ENCODE measurements at places on chromosomes 7 and 10. TPM values are rescaled to one million over a fixed set of nuclear protein-coding genes. Genes with fewer than 3 reads are reported as not detected.
A peak's percentile ranks its signal among the peaks of the same experiment; 100 is the strongest.

STOX1 gene
- not detected for total RNA-seq

GRCh38 chr7:42236266-42236975 is 588 bp downstream of the GLI3 start:
- peaks cover 5% of the 10 kb centered on the region for H3K36me3 ChIP-seq
- peaks cover 64% of the 10 kb centered on the region for H3K27me3 ChIP-seq
- DNase-seq = no peak
- H3K27ac ChIP-seq = no peak overlapping the region
- H3K4me3 ChIP-seq = peak overlapping the region; percentile 83

GNG11 gene
- total RNA-seq = 24.5 TPM

ANKRD30A gene
- total RNA-seq = not detected

UCN3 gene
- not detected for total RNA-seq

GPRIN2 gene
- not detected for total RNA-seq

PRPS1L1 gene
- not detected for total RNA-seq

TOMM7 gene
- total RNA-seq = 606 TPM

DNA sequence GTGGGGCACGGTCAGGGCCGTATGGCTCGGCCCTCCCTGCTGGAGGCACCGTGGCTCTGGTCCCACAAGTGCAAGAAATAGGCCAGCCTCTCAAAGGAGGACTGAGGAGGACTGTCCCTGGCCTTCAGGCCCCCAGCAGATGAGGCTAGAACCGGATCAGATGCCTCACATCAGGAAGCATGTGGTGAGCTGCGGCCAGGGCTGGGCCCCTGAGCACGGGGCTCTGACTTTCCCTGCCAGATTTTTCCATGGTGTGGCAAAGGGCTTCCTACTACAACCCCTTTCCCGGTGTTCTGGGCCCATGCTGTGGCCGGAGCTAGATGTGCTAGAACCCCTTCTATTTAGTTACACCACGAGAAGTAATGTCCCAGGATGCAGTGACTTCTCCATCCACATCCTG is 100.4 kb downstream of the TCERG1L start:
- no peaks in the 10 kb centered on the region for H3K4me1 ChIP-seq
- no peak for DNase-seq
- H3K27ac ChIP-seq = no peak overlapping the region
- no peaks in the 10 kb centered on the region for H3K36me3 ChIP-seq
- H3K27me3 ChIP-seq = no peaks in the 10 kb centered on the region

- no peak for DNase-seq
- H3K4me1 ChIP-seq = peaks cover 12% of the 10 kb centered on the region
- peaks cover 14% of the 10 kb centered on the region for H3K27me3 ChIP-seq
These were observed 10.7 kb upstream of the NT5C3A start for GRCh38 chr7:33073243-33073642.

ZNF25 gene
- 8.3 TPM for total RNA-seq

DNA sequence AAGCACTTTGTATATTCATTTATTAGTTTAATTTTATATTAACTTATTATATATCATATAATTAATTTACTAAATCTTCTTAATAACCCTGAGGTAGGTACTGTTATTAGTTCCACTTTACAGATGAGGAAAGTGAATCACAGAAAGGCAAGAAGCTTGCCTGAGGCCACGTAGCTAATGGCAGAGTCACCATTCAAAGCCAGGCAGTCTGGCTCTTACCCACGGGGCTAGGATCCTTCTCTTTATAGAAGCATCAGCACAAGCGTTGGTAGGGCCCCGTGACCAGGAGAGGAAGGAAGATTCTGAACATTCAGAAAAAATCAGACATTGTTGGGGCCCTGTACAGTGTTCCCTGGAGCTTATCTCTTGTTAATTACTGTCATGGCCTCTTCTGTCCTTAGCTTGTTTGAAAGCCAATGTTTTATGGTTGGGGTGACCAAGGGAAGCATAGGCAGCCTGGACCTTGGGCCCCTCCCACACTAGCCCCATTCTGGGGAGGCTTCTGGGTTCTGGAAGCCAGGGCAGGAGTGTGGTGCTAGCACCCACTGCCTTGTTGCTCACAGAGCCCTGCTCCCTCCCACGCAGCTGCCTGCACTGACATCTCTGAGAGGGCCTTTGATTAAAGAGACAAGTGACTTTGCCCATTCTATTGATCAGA is 31.1 kb upstream of the SLF2 start:
- no peaks in the 10 kb centered on the region for H3K4me1 ChIP-seq
- no peaks in the 10 kb centered on the region for H3K36me3 ChIP-seq
- DNase-seq = no peak
- H3K27ac ChIP-seq = no peak overlapping the region

DNA sequence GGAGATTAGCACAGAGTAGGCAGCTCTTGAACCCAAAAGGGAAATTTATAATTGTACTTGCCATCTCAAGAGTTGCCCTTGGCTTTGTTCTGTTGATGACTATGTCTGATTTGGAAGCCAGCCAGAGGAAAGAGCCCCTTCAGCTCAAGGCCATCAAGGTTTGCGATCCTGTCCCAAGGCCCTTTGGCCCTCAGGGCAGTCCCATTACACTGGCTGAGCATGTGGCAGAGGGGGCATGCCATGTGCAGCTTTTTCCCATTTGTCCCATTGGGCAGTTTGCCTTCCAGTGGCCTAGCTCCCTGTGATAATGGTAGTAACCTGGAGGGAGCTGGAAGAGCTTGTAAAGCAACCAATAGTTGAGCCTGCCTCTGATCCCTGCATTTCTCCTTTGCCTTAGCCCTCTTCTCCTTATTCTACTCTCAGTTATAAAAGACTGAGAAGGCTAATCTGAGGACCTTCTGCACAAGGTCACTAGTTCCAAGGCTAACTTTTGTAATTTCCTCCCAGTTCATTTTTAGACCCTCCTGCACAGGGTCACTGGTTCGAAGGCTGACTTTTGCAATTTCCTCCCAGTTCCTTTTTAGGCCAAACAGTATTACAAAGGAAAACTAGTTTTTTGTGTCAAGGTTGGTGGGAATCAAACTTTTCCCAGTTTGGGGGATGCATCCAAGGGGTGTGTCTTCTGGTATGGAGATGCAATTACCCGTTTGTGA is 31.0 kb upstream of the ARHGAP12 start:
- peaks cover 10% of the 10 kb centered on the region for H3K4me1 ChIP-seq
- DNase-seq = no peak
- no peaks in the 10 kb centered on the region for H3K36me3 ChIP-seq
- peaks cover 9% of the 10 kb centered on the region for H3K27me3 ChIP-seq
- H3K4me3 ChIP-seq = no peak overlapping the region
- no peak overlapping the region for H3K27ac ChIP-seq

GRCh38 chr7:25927626-25927978 is 224.4 kb upstream of the NFE2L3 start:
- H3K4me3 ChIP-seq = no peak overlapping the region
- no peaks in the 10 kb centered on the region for H3K4me1 ChIP-seq
- no peak overlapping the region for H3K27ac ChIP-seq
- peaks cover 48% of the 10 kb centered on the region for H3K27me3 ChIP-seq
- no peak for DNase-seq

MRLN gene
- total RNA-seq = not detected

DNA sequence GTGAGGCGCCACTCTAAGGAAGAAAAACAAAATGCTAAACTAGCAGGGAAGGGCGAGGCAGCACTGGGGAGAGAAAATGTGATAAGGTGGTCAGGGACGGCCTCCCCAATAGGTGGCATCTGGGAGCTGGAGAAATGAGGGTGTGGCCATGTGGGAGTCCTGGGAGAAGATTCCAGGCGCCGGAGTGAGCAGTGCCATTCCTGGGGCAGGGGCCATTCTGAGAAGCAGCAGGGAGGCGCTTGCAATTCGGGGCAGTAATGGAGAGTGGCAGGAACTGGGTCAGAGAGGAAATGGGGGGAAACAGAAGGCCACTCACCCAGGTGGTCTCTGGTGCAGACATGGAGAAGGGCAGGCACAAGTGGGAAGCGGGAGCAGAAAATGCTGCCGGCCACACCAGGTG is 61.8 kb upstream of the LRRC18 start:
- H3K27ac ChIP-seq = no peak overlapping the region
- DNase-seq = no peak
- H3K4me3 ChIP-seq = no peak overlapping the region
- peaks cover 2% of the 10 kb centered on the region for H3K36me3 ChIP-seq
- peaks cover 2% of the 10 kb centered on the region for H3K4me1 ChIP-seq

GRCh38 chr10:77358656-77359055 is 279.0 kb downstream of the KCNMA1 start:
- no peak for DNase-seq
- H3K4me3 ChIP-seq = no peak overlapping the region
- H3K36me3 ChIP-seq = no peaks in the 10 kb centered on the region
- no peak overlapping the region for H3K27ac ChIP-seq

DNA sequence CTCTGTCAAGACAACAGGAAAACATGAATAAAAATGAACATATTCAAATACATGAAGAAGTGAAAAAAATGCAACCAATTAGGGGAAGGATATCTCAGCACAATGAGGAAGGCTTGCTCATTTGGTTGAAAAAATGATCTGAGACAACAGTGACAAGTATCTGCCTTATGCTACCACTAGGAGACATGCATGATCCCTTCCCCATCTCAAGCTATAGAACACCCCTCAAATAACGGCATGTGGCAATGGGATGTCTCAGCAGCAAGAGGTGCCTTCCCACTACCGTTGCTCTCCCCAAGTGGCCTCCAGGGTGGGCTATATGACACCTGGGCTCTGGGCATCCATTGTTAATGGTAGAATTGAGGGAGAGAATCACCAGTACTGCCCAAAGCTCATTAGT is 98.1 kb upstream of the RSU1 start:
- peaks cover 2% of the 10 kb centered on the region for H3K36me3 ChIP-seq
- no peaks in the 10 kb centered on the region for H3K27me3 ChIP-seq
- no peak for DNase-seq

DNA sequence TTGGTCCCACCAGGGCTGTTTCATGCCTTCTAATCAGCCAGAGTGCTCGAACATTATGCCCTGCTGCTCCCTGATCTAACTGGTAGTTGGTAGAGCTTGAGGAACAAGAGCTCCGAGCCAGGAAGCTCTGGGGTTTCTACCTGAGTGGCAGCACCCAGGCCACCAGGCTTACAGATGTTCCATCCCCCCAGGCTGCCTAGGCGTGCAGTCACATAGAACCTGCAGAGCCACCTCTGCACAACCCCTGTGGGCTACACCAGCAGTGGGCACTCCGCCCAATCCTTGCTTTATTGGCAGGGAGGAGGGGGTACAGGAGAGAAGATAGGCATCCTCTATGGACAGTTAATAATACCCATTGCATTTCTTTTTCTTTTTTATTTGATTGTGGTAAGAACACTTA is 21.8 kb downstream of the MAP3K8 start:
- peaks cover 3% of the 10 kb centered on the region for H3K36me3 ChIP-seq
- peak overlapping the region; percentile 78 for H3K27ac ChIP-seq
- no peaks in the 10 kb centered on the region for H3K27me3 ChIP-seq
- H3K4me3 ChIP-seq = peak overlapping the region; percentile 80
- H3K4me1 ChIP-seq = peaks cover 18% of the 10 kb centered on the region

DNA sequence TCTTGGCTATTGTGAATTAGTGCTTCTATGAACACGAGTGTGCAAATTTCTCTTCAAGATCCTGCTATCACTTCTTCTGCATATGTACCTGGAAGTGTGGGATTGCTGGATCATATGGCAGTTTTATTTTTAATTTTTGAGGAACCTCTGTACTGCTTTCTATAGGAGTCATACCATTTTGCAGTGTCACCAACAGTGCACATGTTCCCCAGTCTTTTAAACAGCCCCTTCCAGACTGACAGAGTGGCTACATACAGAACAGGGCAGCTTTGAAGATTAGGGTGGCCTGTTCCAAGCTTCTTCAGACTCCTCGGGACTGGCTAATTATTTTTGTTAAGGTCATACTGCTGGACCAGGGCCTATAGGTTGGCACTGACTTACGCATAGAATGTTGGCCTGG is 82.9 kb downstream of the AUTS2 start:
- H3K27me3 ChIP-seq = no peaks in the 10 kb centered on the region
- no peak overlapping the region for H3K4me3 ChIP-seq
- no peak overlapping the region for H3K27ac ChIP-seq
- no peaks in the 10 kb centered on the region for H3K36me3 ChIP-seq

DNA sequence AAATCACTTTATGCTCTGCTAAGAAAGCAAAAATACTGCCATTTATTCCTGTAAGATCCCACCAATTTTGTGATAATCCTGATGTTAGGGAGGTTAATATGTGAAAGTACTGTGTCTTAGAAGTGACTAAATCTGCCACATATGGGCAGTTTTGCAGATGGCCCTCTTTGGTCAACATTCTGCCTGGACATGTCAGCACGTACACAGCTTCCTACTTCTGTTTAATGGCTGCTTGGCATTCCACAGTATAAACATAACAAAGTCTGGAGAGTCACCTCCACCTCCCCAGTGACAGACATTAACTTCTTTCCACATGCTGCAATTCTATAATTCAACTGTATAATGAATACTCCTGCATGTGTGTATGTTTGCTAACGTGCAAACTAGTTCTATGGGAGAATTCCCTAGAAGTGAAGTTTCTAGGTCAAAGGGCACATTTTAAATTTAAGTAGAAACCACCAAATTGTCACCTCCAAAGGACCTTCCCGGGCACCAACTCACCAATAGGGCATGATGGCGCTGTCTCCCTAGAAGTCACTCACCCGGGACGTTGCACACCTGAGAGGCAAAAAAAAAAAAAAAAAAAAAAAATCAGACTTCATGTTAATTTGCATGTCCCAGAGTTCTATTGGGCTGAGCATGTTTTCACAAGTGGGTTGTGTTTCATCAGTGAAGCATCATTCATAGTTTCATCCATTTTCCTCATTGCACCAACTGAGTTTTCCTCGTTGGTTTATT is 38.9 kb downstream of the MKI67 start:
- DNase-seq = no peak
- no peak overlapping the region for H3K27ac ChIP-seq
- no peaks in the 10 kb centered on the region for H3K36me3 ChIP-seq
- peaks cover 2% of the 10 kb centered on the region for H3K4me1 ChIP-seq
- no peaks in the 10 kb centered on the region for H3K27me3 ChIP-seq
- H3K4me3 ChIP-seq = no peak overlapping the region

Data from T-helper 17 cell (primary cell).